ENCODE measurements at places on chromosomes 4 and X.

DNA sequence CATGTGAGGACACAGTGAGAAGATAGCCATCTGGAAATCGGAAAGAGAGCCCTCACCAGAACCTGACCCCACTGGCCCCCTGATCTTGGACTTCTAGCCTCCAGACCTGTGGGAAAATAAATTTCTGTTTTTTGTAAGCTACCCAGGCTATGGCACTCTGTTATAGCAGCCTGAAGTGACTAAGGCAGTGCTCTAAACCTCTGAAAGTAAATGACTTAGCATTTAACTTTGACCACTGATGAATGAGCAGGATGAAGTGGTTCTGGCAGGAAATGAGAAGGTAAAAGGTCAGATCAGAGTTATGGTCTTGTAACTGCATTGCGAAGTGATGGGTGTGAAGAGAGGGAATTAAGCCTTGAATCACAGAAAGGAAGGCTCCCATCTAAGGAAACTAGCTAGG, 17.0 kb downstream of the GPAT3 start:
- no peak for DNase-seq

DNA sequence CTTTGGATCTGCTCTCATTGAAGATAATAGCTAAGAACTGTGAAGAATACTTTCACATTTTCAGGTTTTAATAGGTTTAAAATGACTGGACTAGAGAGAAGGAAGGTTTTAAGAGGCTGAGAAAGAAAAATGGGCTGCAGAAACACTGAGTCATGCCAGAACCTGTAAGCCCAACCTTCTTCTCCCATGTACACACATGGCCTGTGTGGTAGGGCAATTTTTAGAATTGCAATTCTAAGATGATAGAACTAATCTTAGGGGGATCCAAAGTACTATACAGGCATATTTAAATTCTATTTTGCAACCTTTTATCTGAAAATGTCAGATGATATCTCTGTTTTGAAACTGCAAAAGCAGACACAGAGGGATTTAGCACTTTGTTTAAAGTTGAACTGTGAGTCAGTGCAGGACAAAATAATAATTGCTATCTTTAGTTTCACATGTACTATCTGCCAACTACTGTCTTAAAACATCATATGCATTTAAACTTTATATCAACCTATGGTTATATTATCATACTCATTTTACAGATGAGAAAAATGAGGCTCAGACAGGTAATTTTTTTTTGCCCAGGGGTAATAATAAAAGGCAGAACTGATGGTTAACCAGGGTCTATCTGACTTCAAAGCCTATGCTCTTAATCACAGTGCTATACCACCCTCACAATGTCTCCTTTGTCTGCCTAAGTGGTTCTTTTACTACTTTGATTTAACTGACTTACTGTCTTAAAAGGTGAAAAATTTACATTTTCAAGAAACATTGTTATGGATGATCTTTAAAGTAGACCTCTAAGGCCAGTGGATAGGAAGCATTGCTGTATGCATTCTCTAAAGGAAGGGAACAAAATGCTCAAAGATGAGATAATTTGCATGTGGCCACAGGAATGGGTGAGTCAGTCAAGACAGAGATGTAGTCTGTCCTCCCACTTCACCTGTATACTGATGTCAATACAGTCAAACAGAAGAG, 4.3 kb downstream of the TMPRSS11E start:
- no peak for DNase-seq

GRCh38 chr4:168797738-168798375, 212.2 kb downstream of the CBR4 start:
- no peak for DNase-seq

DNA sequence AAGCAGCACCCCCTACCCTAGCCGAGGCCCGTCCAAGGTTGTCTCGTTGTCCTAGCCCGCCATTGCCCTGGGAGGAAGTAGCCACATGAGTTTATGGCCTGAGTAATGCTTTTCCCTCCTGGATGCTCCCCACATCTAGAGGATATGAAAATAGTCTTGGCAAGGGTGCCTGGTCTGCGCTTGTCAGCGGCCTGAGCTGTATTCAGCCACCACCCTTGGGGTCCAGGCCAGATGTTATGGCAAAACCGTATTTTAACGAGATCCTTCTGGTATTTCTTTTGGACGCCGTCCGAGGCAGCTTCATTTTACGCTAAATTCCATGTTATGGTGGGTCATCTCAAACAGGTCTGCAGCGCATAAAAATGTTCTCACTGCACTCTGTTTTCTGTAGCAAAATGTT, 89.3 kb downstream of the GPR143 start:
- DNase-seq: no peak

- no peak for DNase-seq
These were observed 32.5 kb upstream of the TMPRSS11F start for GRCh38 chr4:68162196-68162595.

GRCh38 chrX:108732630-108733321, 3.6 kb downstream of the IRS4 start:
- DNase-seq: no peak

- DNase-seq: no peak
These were observed 67.4 kb downstream of the DNAAF6 start for GRCh38 chrX:107273795-107274194.

DNA sequence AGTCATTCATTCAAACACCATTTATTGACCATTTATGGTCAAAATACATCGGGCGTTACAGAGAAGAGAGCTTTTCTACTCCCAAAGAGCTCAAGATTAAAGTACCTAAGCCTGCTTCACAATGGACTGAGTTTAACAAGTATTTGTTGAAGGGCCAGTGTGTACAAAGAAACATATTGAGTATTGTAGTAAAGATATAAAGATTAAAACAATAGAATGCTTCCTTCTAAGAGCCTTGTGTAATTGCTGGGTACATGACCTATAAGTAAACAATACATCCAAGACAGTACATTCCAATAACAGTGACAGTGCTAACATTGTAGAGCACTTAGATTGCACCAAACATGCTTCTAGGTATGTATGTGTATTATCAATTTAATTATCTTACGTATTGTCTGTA, 695.5 kb downstream of the PCDH7 start:
- DNase-seq: no peak

All from stimulated activated CD8-positive, alpha-beta memory T cell treated with anti-CD3 and anti-CD28 coated beads, Interleukin-4, amount 100 ng/mL, for 4 hours (primary cell).